Hematopoietic multipotent progenitor cell treated with erythropoietin and hydrocortisone succinate and interleukin-3 and kit ligand, for 17 days (in vitro differentiated cells): ENCODE measurements at places on chromosomes 12 and 14.

- DNase-seq = no peak
Measured at GRCh38 chr12:104551-105081, 38.0 kb downstream of the IQSEC3 start.

DNA sequence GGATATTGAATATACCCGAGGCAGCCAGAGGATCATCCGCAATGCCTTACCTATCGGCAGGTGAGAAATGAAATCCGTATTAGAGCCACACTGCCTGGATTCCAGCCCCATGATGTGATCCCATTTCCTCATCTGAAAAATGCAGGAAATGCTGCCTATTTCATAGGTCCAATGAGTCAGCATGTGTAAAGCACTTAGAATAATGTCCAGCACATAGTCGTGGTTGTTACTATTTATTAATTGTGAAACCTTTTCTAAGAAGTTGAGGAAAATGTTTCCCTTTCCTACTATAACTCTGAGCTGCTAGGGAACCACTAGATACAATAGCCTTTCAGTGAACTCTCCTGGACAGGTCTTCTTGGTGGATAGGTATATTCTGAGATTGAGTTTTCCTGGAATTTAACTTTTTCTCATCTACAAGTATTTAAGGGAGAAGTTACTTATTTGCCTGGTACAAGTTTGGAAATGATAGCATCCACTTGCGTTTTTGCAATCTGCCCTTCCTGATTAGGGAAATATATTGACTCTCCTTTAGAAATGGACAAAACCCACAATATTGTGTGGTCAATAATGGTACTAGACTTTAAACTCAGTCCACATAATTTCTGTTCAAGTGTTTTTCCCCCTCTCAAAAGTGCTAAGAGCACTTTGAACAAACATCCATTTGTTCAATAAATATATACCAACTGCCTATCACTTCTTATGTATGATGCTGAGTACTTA, 12.2 kb downstream of the POLR3B start:
- no peak for DNase-seq

DNA sequence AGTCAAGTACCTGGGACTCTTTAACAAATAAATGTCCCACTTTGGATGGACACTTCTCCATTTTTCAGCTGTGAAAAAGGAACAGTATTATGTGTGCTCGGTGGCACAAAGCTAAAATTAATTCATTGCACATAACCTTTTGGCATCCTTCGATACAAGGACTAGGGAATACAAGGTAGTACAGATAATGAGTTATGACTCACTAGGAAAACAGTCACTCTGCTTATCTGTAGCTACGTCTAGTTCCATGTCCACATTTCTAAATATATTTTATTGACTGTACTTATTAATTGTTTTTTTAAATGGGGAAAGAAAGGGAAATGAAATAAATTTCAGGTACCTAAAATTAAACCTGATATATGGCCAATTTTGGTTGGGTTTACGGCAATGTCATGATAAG, 35.2 kb upstream of the RIC8B start:
- no peak for DNase-seq

GRCh38 chr12:32445356-32445755, 46.0 kb downstream of the FGD4 start:
- no peak for DNase-seq

DNA sequence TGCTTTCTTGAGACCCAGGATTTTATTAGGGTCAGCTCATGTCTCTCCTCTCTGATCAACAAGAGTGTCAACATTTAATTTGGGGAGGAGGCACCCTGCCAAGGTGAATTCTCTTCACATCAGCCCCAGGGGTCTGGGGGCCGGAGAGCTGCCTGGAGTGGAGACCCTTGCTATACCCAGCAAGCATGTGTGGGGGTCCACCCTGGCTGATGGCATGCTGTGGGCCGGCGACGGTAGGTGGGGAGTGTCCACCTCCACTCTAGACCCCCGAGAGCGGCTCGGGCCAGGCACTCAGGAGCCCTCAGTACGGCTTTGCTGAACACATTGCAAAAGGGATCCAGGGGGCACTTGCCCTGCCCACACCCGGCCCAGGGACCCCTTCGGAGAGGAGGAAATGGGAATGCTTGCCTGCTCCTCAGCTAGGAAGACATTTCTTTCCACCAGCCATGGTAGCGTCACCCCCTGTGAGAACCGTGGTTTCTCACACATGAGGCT, 10.4 kb downstream of the MEG3 start:
- DNase-seq = no peak

- DNase-seq = no peak
Measured at GRCh38 chr14:86129426-86129825, 599.5 kb downstream of the FLRT2 start.

GRCh38 chr12:30110958-30111586, 327.3 kb upstream of the TMTC1 start:
- no peak for DNase-seq

- peak; percentile 71 for DNase-seq
Measured at GRCh38 chr14:74018174-74018585, 908 bp downstream of the ENTPD5 start.

GRCh38 chr14:105489542-105490266, 1.3 kb upstream of the TEDC1 start:
- peak; percentile 80 for DNase-seq

DNA sequence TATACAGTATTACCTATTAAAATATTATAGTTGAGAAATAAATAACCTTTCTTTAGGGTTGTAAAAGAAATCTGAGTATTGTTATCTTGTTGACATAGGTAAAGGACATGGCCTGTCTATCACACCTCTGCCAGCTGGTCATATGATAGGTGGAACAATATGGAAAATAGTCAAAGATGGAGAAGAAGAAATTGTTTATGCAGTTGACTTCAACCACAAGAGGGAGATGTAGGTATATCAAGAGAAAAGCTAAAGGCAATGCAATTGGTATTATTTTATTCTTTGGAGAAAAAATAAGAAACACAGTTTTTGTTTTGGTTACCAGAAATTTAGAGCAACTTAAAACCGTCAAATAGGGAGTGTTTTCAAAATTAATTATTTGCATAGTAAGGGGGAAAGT, 13.5 kb downstream of the CPSF2 start:
- peak; percentile 28 for DNase-seq

GRCh38 chr12:15982071-15982470, 70.9 kb downstream of the DERA start:
- DNase-seq = no peak

DNA sequence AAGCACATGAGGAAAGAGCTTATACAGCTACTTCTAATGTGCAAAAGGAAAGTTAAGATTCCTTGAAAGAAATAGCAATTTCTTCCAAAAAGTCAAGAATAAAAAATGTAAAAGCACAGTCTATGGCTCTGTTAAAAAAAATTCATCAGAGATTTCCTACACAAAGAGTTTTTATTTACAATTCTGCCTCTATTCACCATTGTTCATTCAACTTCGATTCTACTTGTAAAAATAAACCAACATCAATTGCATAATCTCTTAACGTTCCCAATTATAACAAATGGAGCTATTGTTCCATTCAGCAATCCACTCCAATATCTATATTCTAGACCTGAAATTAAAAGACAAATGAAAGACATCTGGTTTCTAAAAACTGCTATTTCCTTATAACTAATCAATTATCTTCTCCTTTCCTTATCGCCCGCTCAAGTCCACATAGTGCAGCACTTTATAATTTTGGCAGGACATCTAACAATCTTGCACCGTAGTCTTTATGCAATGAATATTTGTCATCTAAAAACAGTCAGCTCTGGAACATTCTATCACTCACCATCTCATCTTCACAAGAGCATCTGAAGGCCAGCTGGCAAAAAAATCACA, 6.2 kb downstream of the EIF2S3B start:
- no peak for DNase-seq

DNA sequence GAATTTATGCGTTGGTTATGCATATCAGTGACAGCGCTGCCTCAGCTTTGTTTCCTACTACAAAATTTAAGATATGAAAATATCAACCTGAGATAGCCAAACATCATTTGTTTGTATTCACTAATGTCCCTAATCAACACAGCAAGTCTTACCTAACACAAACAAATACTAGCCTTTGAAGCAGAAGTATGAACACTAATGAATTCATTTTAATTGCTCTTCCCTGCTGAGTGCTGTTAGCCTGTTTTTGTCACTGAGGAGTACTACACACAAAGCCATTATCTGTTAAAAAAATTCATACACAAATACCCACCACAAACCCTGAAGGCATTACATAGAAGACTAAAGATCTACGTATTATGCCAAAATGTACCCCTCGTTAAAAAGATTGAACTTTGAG, 150.8 kb downstream of the HELB start:
- no peak for DNase-seq

GRCh38 chr12:51254536-51254935, 15.7 kb downstream of the SMAGP start:
- DNase-seq = no peak

DNA sequence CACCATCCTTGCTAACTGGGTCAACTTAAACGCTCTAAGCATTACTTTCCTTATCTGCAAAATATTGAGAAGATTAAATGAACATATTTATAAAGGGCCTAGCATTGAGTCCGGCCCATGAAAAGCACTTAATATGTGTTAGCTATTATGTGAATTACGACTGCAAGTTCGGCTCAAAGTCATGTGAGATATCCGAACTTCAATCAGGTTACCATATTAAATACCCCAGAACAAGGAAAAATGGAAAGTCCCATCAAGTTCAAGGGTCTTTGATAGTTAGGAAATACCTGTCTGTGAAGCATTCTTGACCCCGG, 487 bp upstream of the NRDE2 start:
- no peak for DNase-seq

- DNase-seq = no peak
Measured at GRCh38 chr14:62168564-62169155, 406.4 kb downstream of the SNAPC1 start.

GRCh38 chr12:71719647-71720370, 33.9 kb downstream of the TMEM19 start:
- DNase-seq = no peak

GRCh38 chr12:49400304-49400703, 33.0 kb downstream of the SPATS2 start:
- DNase-seq = no peak
